ENCODE measurements at places on chromosomes 7 and 10.

GRCh38 chr10:124722798-124723783 is 21.1 kb downstream of the FAM53B start:
- DNase-seq, result peak; percentile 58

GRCh38 chr10:87503886-87504285 is 807 bp upstream of the MINPP1 start:
- DNase-seq, result no peak

DNA sequence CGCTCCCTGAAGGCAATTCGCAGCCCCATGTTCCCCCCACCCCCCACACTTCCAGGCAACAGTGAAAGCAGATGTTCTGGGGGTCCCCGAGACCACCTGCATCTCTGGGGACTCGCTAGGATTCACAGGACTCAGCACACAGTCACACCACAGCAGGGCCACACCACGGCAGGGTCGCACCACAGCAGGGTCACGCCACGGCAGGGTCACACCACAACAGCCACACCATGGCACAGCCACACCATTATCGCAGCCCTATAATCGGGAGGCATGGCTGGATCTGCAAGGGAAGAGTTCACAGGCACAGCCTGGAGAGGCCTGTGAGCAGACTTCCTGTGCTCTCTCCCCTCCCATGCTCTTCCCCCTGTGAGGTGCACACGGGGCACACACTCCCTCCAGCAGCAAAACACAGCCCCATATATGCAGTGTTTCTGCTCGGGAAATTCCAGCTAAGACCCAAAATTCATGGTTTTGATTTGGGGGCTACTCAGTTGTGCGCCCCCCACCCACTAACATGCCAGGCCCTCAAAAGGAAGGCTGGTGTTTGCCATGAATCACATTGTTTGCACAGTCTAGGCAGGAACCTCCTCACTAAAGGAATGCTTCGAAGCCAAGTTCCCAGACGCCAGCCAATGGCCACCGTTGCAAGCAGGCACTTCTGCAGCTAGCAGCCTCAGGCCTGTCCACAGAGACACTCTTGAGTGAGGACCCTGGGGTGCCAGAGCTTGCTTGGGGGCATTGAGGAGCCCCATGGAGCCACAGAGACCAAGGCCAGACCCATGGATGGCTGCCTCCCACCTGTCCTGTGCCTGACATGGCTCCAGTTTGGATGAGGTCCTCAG is 7.0 kb upstream of the DPYSL4 start:
- no peak for DNase-seq

- no peak for DNase-seq
Observed at GRCh38 chr7:38394660-38395059, 121.2 kb upstream of the TARP start.

- DNase-seq, result no peak
Observed at GRCh38 chr7:96636342-96636860, 73.2 kb downstream of the SEM1 start.

DNA sequence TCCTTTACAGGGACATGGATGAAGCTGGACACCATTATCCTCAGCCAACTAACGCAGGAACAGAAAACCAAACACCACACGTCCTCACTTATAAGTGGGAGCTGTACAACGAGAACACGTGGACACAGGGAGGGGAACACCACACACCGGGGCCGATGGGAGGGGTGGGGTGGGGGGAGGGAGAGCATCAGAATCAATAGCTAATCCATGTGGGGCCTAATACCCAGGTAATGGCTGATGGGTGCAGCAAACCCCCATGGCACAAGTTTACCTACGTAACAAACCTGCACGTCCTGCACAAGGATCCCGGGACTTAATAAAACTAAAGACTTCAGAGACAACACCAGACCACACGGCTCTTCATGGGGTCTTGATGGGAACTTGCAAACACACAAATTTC is 82.2 kb upstream of the DIP2C start:
- DNase-seq, result no peak

GRCh38 chr10:77321838-77322237 is 315.8 kb downstream of the KCNMA1 start:
- DNase-seq, result no peak

GRCh38 chr10:72889391-72889831 is 4.1 kb upstream of the OIT3 start:
- no peak for DNase-seq

DNA sequence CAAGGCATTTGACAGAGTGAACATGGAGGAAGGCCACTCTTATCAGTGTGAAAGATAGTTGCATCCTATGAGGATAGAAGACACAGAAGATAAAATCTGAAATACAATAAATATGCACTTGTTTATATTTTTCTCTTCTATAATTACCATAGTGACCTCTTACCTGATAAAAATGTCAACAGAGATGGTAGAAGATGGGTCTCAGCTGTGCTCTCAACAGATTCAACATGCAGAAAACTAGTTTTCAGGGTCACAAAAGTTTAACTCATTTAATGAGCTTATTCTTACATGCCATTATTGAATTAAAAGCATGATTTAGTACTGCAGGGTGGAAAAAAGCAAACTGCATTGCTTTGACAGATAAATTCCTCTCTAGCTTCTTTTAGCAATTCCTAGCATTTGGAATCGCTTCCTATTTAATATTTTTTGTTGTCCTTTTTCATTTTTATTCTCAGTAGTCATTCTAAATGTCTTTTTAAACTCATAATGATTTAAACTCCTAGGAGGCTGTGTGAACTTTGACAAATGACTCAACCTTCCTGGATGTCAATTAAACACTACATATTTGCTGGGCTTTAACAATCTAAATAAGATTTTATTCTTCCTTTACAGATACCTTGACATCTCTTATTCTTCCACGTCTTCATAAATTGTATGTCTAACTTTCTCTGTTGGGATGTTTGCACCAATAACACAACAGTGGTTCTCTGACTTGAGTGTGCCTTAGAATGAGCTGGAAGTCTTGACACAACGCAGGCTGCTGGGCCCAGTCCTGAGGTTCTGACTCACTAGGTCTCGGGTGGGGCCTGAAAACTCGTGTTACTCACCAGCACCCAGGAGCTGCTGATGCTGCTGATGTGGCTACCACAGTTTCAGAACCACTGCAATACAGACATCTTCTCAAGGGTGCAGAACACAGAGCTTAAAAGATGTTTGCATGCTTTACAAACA is 565.5 kb upstream of the IGFBP3 start:
- DNase-seq, result no peak

All from stimulated activated CD4-positive, alpha-beta T cell treated with anti-CD3 and anti-CD28 coated beads, Interleukin-15, amount 100 ng/mL, for 48 hours (primary cell).